CD14-positive monocyte (primary cell): ENCODE measurements at places on chromosomes 7 and 10. TPM values are rescaled to one million over a fixed set of nuclear protein-coding genes. Genes with fewer than 3 reads are reported as not detected.

GRCh38 chr10:35501923-35502322 lies 103.2 kb upstream of the GJD4 start:
- peaks cover 50% of the 10 kb centered on the region for H3K36me3 ChIP-seq
- no peaks in the 10 kb centered on the region for H3K27me3 ChIP-seq
- H3K4me1 ChIP-seq, result no peaks in the 10 kb centered on the region
- no peak for DNase-seq

- H3K36me3 ChIP-seq, result no peaks in the 10 kb centered on the region
- H3K27ac ChIP-seq, result no peak overlapping the region
- DNase-seq, result no peak
- H3K4me3 ChIP-seq, result no peak overlapping the region
- H3K27me3 ChIP-seq, result no peaks in the 10 kb centered on the region
These were observed 57.5 kb upstream of the CHCHD3 start for GRCh38 chr7:133139350-133139749.

DNA sequence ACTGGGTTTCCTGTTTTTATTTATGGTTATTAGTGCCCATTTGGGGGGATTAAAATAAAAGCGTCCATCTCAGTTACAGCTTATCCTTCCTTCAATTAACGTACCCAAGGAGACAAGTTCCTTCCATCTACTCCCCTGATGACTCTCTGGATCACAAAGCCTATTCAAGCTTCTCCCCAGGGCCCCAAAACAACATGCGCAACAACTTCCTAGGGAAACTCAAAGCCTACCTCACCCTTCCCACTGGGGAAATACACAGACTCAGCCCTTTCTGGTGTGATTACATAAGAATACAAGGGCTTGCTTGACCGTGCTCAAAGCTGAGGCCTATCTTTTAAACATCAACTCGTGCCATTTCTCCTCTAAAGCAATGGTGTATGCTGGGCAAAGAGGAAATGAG lies 112.4 kb downstream of the CDK6 start:
- no peaks in the 10 kb centered on the region for H3K27me3 ChIP-seq
- H3K36me3 ChIP-seq, result no peaks in the 10 kb centered on the region
- peak; percentile 40 for DNase-seq
- H3K4me1 ChIP-seq, result peaks cover 13% of the 10 kb centered on the region
- peak overlapping the region; percentile 65 for H3K27ac ChIP-seq
- no peak overlapping the region for H3K4me3 ChIP-seq

GRCh38 chr10:132460071-132460470 lies 63.1 kb downstream of the PWWP2B start:
- no peak overlapping the region for H3K4me3 ChIP-seq
- no peak overlapping the region for H3K27ac ChIP-seq
- H3K36me3 ChIP-seq, result no peaks in the 10 kb centered on the region
- H3K27me3 ChIP-seq, result no peaks in the 10 kb centered on the region
- H3K4me1 ChIP-seq, result no peaks in the 10 kb centered on the region

DNA sequence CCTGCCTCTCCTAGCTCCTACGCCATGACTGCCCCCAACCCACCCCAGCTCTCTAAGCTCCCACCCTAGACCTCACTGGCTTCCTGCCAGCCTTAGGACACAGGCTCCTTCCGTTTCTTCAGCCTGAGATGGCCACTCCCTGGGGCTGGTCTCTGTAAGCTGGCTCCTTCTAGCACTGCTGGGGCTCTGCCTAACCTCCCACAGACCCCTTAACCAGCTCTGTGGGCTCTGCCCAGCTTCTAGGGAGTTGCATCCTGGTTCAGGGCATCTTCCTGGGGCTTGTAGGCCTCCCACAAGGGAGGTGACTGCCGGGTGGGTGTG lies 478.6 kb upstream of the KLF6 start:
- H3K27ac ChIP-seq, result no peak overlapping the region
- no peak overlapping the region for H3K4me3 ChIP-seq
- no peaks in the 10 kb centered on the region for H3K27me3 ChIP-seq

GRCh38 chr10:26870766-26871165 lies 10.0 kb upstream of the ABI1 start:
- peaks cover 4% of the 10 kb centered on the region for H3K4me1 ChIP-seq
- no peak for DNase-seq
- no peaks in the 10 kb centered on the region for H3K36me3 ChIP-seq
- no peaks in the 10 kb centered on the region for H3K27me3 ChIP-seq
- H3K27ac ChIP-seq, result no peak overlapping the region
- no peak overlapping the region for H3K4me3 ChIP-seq

DNA sequence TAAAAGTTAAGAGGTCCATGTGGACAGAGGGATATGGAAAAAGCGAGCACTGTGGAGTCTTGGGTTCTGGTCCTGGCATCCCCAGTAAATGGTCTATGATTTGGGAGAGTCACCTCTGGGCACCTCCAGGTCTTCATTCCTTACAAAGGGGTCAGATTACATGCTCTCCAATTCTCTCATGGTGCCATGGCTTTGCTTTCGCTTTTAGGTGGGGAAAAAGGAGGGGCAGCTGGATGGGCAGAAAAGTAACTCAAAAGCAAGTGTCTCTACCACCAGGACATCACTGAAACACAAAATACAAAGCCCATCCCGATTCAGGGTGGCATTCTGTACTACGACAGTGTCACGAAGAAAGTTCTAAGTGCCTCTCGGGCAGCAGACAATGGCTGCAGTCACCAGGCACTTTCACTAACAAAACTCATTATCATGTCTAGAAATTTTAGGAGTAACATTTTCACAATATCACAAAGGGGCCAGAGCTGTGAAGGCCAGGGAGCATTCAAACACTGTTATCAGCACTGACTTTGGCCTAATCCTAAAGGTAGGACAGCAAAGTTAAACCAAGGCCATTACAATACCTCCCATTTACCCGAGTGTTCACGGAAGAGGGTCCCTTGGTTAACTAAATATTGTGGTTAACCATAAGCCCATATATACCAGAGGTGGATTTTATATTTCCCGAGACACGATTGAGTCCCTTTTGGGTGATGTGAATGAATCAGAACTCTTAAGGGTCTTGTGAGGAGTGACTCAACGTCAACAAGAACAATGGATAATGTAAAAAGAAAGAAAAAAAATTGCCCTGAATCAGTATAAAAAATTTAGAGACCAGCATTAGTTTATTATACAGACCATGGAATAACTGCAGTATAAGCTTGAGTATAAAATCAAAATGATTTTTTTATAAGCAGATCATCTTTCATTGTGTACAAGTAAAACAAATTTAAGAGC lies 2.5 kb downstream of the PSAP start:
- DNase-seq, result no peak
- H3K27ac ChIP-seq, result peak overlapping the region; percentile 97
- H3K4me1 ChIP-seq, result peaks cover 86% of the 10 kb centered on the region

ENO4 gene
- not detected for polyA plus RNA-seq

DNA sequence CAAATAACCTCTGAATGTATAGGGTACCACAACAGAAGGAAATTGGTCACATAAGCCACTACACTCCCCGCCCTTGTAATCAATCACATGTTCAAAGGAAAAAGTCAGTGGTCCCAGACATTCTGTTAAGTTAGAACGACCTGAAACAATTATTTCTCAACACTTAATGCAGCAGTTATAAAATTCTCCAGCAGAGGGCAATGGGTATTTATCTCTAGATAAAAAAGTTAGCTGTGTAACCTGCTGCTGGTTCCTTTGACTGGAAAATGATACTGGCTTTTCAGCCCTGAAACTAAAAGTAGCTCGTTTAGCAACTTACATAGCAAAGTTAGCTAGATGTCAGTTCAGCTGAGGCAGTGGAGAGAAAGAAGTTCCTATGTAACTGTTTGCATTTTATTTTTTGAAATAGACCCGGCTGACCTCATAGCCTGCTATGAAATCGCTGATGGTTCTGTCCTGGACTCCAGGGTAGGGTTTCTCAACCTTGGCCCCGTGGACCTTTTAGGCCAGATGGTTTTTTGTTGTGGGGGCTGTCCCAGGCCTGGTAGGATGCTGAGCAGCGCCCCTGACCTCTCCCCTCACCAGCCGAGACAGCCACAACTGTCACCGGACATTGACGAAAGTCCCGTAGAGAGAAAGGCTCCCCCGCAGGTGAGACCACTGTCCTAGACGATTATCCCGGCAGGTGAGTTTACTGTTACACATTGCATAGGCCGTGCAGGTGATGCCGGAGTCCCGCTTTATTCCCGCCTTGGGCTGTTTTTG lies 40.2 kb upstream of the PROSER2 start:
- peak; percentile 29 for DNase-seq
- H3K27me3 ChIP-seq, result no peaks in the 10 kb centered on the region
- H3K4me1 ChIP-seq, result no peaks in the 10 kb centered on the region
- H3K27ac ChIP-seq, result no peak overlapping the region

- H3K27ac ChIP-seq, result no peak overlapping the region
- no peaks in the 10 kb centered on the region for H3K27me3 ChIP-seq
- H3K4me1 ChIP-seq, result no peaks in the 10 kb centered on the region
These were observed 48.5 kb downstream of the PLCE1 start for GRCh38 chr10:94042001-94042833.
